ENCODE measurements at places on chromosomes 2 and 18.

DNA sequence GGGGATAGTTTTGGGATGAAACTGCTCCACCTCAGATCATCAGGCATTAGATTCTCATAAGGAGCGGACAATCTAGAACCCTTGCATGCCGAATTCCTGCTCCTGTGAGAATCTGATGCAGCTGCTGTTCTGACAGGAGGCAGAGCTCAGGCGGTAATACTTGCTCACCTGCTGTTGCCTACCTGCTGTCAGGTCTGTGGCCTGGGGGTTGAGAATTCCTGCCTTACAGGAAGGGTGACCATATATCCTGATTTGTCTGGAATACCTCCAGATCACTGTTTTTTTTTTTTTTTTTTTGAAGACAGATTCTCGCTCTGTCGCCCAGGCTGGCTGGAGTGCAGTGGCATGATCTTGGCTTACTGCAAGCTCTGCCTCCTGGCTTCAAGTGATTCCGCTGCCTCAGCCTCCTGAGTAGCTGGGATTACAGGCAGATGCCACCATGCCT lies 21.7 kb downstream of the ACSL3 start:
- no peak for DNase-seq

DNA sequence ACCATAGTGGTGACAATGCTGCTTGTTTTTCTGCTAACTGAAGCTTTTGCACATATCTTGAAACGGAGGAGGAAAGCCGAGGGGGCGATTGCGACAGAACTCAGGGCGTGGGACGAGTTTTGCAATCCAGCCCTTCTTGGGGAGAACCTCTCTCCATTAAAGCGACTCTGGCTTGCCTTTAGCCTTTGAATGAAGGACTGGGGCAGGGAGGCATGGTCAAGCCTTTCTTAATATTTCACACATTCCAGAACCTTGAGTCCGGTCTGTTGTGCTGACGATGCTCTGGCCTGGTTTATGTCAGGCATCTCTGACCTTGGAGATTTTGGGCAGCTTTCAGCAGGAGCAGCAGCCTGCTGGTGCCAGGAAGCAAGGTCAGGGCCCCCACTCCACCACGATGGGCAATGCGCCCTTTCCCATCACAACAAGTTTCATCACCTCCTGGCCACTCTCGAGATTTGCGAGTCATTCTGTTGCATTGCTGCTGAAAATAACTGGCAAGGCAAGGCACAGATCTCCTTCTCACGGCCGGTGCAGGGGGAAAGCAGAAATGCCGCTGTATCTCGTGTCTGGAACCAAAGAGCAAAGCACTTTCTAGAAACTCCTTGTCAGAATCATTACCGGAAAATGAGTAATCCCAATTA lies 10.8 kb downstream of the EMILIN2 start:
- DNase-seq = no peak

- no peak for DNase-seq
Measured at GRCh38 chr2:204335451-204336058, 209.7 kb upstream of the PARD3B start.

DNA sequence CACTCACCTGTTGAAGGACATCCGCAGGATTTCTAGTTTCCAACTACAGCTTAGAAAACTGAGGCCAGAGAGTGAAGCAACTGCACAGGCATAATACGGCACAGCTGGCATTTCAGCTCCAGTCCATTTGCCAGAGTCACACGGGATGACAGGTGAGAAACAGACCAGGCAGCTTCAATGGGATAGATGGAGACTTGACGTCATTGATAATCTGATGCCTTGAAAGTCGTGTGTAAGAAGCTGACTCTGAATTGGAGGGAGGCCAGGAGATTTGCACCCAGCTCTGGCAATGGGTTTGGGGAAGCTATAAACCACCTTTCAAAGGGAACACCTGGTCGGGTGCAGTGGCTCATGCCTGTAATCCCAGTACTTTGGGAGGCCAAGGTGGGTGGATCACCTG lies 12.4 kb upstream of the DNMT3A start:
- no peak for DNase-seq

DNA sequence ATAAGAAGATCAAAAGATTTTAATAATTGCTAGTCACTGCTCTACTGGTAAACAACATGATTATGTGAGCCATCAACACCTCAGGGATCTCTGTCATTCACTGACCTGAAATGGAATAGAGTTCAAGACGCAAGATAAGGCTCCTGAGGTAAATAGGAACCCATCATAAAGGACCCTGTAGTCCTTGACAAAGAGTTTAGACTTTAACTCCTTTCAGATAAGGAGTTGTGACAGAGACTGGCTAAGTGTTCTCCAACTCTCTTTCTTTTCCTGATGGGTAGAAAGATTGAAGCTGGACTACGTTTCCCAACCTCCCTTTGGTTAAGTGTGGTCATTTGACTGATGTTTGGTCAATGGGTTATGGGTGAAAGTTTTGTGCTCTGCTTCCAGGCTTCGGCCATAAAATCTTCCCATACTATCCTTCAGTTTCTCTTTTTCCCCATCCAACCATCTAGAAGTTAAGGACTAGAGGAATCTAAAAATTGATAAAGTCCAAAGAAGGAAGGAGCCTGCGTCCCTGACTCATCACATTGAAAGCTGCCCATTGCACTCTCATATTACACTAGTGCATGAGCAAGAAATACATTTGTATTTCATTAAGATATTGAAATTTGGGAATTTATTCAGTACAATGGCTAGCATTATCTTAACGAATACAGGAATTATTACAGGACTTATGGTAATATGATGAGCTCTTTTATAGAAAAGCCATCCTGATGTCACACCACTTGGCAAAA lies 293.7 kb upstream of the ACVR2A start:
- no peak for DNase-seq

- no peak for DNase-seq
Measured at GRCh38 chr2:236965021-236965840, 120.5 kb upstream of the COPS8 start.

- no peak for DNase-seq
Measured at GRCh38 chr2:54289917-54290316, 33.9 kb upstream of the TSPYL6 start.

DNA sequence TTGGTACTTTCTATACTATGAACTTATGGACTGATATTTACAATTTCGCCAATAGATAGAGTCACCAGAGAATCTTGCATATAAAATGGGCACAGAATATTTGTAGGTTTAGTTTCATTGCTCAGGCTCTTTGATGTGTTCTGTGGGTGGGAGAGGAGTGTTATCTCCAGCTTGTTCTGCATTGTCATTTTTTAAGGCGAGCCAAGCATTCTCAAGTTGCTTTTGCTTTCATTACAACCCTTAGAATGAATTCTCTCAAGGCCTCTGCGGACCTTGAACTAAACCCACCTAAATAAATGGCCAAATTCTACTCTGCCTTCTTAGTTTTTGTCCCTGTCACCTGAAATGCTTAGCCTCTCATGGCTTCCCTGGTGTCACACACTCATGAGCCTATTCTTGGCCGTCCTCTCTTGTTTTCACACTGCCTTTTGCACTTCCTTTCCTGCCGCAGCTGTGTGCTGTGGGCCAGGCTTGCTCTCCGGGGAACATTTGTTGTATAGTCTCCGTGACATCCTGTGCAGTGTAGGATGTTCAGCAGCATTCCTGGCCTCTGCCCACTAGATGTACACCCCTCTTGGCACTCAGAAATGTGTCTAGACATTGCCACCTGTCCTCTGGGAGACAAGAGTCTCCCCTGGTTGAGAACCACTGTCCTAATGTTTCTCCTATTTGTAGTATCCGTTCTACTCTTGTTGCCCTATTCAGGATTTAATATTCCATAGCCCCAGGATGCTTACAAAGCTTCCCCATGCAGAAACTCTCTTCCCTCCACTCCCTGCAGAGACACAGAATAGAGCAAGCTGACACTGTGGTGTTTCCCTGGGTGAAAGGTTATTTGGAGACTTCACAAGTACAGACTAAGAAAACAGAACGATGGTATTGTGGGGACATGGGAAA lies 255.6 kb downstream of the PTPRM start:
- DNase-seq = no peak

DNA sequence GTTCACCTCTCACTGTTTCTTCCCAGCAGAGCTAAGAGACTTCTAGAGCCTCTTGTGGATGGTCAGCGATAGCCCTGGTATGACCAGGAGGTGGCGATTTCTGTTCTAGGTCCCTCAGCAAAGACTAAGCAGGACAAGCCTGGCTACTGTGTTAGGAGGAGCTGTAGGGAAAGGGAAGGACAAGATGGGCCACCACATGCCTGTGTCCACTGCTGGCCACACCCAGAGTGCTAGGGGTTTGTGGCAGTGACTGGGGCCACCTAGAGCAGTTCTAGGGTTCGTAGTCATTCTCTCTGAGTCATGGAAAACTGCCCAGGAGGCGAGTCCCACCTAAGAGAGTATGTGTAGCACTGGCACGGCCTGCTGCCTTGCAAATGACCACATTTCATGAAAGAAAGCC lies 179.4 kb downstream of the ALPK2 start:
- no peak for DNase-seq

- DNase-seq = no peak
Measured at GRCh38 chr2:171316755-171317337, 116.9 kb downstream of the METTL8 start.
